Endothelial cell of coronary artery (primary cell): ENCODE measurements at places on chromosomes 6 and 20. TPM values are rescaled to one million over a fixed set of nuclear protein-coding genes. Genes with fewer than 3 reads are reported as not detected.

The EYA2 gene
- total RNA-seq, result not detected in 2 replicates

The RNF39 gene
- total RNA-seq, result not detected in 2 replicates

The MACROD2 gene
- total RNA-seq, result 0.47 and 1.1 TPM in 2 replicates

The SRMS gene
- not detected in 2 replicates for total RNA-seq

The RGS17 gene
- total RNA-seq, result 2.5 and 3.3 TPM in 2 replicates
